Stimulated activated CD4-positive, alpha-beta T cell treated with anti-CD3 and anti-CD28 coated beads, Interleukin-4, amount 100 ng/mL, for 4 hours (primary cell): ENCODE measurements at places on chromosomes 11 and 22.

DNA sequence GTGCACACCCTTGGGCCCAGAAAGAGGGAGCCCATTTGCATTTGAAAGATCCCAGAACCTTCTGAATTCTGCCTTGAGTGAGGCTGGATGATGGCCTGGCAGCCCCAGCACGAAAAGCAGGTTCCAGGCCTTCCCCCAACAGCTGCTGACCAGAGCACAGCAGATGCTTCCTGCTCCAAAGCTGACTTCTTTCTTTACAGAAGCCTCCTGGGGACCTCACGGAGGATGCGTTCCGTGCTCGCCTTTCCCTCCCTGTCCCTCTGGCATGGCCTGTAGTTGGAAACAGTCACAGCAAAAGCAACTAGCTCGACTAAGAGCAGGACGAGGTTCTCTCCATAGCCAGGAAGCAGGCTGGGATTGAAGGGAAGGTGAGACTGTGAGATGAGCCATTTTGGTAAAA lies 107.7 kb upstream of the B3GAT1 start:
- DNase-seq, result no peak

DNA sequence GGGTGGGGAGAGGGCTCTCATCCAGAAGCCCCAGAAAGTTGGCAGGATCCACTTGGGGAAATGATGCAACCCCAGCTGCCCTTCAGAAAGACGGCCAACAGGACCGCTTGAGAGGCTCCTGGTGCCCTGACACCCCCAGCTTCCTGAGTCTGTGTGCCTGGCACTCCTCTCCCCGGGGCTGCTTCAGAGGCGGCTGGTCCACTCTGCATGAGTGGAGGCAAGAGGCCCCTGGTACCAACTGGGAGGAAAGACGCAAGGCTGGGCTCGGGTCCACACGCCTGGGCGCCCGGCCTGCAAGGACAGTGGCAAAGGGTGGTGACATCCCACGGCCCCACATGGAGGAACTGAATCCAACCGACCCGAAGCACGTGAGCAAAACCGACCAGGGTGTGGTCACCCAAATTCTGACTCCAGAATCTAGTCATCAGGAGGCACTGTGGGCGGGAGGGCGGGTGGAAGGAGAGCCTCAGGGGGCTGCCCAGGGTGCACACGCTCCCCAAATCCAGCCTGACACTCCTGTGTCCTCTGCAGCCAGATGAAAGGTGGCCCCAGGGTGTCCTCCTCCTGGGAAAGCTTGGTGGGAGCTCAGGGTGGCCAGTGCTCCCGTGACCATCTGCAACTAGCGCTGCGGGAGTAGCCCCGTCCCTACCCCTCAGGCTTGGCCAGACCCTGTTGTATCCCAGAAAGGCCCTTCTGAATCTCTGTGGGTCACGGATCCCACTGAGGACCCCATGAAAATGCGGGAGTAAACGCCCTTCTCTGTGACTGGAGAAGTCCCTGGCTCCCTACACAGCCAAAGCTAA lies 3.7 kb downstream of the RNH1 start:
- DNase-seq, result no peak

DNA sequence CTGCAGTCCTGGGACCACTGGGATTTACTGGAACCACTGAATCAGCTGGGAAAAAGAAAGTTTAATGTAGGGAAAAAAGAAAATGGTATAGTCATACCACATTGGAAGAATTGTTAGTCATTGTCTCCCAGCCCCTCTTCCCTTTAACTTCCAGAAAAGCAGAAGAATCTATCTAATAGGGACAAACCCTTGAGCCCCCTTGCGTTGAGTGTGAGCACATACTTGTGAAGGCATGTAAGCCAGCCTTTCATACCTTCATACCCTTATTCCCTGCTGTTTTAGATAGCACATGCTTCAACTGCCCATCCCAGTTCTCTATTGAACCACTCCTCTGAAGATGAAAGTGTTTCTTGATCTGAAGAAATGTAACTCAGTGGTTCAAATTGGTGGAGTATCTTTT lies 6.6 kb downstream of the TREH start:
- no peak for DNase-seq

DNA sequence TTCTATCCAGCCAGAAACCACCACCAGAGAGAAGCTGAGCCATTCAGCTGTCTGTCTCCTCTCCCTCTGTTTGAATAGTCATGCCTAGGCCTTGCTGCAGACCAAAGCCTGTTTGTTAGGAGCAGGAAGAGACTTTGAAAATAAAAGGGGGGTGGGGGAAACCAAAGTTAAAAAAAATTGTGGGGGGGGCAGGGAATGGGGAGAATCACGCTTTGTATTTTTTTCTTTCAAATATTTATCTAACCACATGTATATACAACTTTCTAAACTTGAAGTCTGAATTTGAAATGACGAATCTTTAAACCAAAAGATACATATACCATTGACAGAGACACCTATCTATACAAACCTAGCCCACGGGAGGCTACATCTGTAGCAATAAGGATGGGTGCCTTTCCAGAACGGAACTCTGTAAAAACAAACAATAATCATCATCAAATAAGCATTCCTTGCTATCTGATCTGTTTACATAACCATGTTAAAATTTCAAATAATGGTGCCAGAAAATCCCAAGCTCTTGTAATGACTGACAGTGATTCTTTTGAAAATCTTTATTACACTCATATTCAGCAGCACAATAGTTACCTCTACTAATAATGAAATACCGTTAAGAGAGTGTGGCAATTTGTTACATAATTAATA lies 14.3 kb downstream of the DDX17 start:
- no peak for DNase-seq

GRCh38 chr11:107713009-107713408 lies 1.2 kb upstream of the SLN start:
- DNase-seq, result no peak

GRCh38 chr22:46984751-46985506 lies 222.5 kb downstream of the TBC1D22A start:
- DNase-seq, result no peak

- DNase-seq, result no peak
Measured at GRCh38 chr11:110711448-110711775, 825 bp downstream of the ARHGAP20 start.

DNA sequence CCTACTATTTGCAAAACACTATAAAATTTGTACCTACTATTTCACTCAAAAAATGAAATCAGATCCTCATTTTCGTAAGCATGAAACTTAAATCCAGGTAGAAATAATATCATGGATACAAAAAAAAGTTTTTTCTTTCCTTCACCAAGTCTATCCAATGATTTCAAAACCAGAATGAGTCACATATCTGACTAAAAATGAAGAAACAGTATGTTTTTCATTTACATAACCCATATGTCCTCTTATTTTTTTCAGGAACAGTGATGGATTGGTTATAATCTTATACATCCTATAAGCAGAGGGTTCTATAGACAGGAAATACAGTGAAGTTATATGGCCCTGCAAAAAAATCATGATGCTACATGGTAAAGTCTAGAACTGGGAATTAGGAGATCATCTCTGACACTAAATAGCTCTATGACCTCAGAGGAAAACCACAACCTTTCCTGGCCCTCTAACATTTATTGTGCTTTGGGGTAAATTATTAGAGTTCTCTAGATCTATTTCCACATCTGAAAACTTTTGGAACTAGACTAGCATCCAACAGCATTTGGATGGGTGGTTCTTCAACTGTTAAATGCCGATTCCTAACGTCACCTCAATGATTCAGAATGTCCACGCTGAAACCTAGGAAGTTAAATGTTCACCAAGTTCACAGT lies 10.9 kb downstream of the MTMR2 start:
- DNase-seq, result no peak

DNA sequence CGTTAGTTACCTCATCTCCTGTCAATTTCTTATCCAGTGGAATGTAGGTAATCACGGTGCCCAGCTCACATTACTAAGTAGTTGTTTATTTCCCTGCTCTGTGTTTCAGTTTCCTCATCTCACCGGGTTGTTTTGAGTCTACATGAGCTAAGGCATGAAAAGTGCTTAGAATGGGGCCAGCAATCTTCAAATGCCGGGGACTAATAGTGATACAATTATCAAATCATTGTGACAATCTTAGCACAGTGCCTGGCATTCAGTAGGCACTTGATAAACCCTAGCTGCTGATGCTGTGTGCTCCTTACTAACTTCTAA lies 53.3 kb upstream of the CD5 start:
- no peak for DNase-seq

GRCh38 chr11:660681-661444 lies 23.8 kb downstream of the DRD4 start:
- DNase-seq, result no peak
